ENCODE measurements at places on chromosomes 4 and X.

DNA sequence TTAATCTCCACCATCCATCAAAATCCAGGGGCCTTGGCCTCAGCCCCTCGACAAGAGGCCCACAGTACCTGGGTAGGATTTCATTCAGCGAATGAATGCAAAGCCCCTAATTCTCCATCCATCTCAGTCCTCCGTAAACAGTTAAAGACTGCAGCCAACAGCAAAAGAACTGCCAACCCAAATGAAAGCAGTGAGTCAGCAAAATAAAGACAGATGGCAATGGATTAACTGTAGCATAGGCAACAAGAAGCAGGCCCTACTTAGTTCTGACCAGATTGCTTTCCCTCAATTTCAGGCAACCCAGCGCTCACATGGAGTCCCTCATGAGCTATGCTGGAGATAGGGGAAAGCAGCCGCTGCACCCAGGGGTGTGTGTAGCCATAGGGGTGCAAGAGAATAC lies 21.4 kb downstream of the PLAC1 start:
- DNase-seq: no peak

DNA sequence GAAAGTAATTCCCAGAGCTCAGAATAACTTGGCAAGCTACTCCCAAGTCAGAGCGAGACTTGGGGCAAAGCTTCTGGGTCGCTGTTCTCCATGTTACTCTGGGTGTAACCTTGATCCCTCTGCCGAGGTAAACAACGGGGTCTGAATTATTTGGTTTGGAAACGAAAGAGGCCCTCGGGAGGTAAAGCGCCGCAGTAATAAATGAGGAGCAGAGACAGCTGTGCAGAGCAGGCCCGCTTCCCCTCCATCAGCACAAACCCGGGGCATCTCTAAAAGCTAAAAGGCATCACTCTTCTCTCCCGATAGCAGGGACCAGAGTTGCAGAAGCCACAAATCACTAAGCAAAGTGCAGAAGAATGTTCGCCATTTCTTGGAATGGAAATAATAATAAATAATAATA lies 561.5 kb downstream of the BCOR start:
- DNase-seq: no peak

- DNase-seq: peak; percentile 67
These were observed 57.2 kb downstream of the ABLIM2 start for GRCh38 chr4:8101213-8102075.

GRCh38 chr4:143402776-143403552 lies 66.3 kb downstream of the GAB1 start:
- no peak for DNase-seq

DNA sequence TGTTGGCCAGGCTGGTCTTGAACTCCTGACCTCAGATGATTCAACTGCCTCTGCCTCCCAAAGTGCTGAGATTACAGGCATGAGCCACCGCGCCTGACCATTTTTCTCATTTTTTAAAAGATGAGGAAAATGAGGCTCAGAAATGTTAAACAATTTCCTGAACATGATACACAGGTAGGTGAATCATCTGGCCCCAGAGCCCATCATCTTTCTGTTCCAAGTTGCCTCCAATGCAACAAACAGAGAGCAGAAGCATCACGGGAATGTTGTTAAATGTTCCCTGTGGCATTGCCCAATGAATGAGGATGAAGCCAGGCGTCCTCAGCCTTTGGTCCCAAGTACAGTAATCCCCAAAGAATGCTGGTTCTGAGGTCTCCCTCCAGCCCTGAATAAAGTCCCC lies 31.3 kb upstream of the ANXA5 start:
- no peak for DNase-seq

- no peak for DNase-seq
These were observed 8.1 kb downstream of the MBNL3 start for GRCh38 chrX:132480581-132481203.

- no peak for DNase-seq
These were observed 127.0 kb downstream of the HS6ST2 start for GRCh38 chrX:132831336-132831973.

GRCh38 chr4:147056940-147057610 lies 111.4 kb upstream of the TTC29 start:
- DNase-seq: no peak

DNA sequence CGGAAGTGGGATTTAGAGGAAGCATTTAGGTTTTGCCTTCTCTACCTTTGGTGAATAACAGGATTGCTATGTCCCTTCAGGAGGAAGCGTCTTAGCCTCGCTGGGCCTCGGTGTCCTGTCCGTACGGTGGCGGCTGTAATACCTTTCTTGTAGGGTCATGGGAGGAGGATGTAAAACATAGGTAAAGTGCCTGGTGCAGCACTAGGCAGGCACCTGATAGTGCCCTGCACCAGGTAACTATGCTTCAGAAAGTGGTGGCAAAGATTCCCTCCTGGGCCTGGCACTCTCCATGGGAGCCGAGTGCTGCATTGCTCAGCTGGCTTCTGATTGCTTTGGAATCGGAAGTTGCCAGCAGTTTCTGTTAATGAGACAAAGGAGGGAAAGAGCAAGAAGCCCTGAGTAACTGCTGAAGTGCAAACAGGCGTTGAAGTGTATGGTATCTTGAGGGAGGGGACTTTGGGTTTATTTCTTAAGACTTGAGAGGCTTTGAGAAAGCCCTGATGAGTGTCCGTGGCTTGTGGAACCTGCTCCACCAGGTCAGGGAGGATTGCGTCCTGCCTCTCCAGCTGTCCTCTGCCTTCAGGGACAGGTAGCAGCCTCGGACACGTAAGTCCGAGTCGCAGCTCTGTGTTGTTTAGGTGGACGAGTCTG lies 45.8 kb downstream of the TBC1D14 start:
- DNase-seq: no peak

- no peak for DNase-seq
These were observed 135.9 kb upstream of the SPANXB1 start for GRCh38 chrX:140866446-140866845.

DNA sequence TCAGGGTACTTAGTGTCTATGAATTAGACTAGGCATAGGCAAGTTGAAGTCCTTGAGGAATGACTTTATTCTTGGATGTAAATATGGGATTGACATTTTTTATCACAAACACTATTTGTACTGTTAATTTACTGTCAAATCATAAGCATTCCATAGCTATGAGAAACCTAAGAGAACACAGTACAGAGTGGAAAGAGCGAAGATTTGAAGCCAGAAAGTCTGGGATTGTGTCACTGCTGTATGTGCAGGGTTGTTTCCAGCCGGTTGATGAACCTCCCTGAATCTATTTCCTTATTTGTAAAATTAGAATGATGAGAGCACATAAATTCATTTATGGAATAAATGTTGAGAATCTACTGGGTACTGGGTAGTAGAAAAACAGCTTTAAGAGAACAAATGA lies 14.4 kb upstream of the KLHL5 start:
- no peak for DNase-seq

- no peak for DNase-seq
These were observed 199.6 kb downstream of the AASDH start for GRCh38 chr4:56187688-56188087.

GRCh38 chrX:101368800-101369199 lies 17.2 kb downstream of the BTK start:
- DNase-seq: no peak

GRCh38 chrX:101287402-101287801 lies 3.7 kb downstream of the TAF7L start:
- DNase-seq: no peak

DNA sequence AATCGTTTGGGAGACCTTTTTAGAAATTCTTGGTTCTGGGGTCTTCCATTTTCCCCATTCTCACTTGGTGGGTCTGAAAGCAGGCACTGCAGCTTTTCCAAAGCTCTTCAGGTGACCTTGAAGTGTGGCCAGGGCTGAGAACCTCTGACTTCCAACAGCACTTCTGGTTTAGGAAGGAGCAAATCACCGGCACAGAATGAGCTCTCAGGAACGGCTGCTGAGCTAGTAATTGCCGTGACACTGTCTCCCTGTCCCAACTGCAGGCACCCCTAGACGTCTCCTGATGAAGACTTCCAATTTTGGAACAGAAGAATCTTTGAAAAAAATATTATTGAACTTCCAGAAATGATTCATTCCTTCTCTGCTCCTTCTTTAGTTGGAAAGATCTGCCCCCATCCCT lies 31.3 kb downstream of the CD38 start:
- DNase-seq: no peak

DNA sequence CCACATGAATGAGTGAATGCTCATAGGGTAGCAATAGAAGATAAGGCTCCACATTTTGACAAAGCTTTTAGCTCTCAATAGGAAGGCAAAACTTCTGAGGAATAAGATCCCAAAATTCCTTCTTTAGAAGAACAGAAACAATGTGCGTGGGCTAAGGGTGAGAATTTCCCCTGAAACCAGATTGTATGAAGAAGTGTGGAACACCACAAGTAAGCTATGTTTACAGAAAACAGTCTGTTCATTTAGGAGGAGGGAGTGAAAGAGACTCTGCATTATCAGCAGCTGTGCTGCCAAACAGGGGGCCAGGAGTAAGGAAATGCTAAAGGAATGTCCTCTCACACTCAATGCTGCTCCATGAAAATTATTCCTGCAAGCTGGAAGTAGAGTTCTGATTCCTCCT lies 851.6 kb downstream of the CENPC start:
- no peak for DNase-seq

DNA sequence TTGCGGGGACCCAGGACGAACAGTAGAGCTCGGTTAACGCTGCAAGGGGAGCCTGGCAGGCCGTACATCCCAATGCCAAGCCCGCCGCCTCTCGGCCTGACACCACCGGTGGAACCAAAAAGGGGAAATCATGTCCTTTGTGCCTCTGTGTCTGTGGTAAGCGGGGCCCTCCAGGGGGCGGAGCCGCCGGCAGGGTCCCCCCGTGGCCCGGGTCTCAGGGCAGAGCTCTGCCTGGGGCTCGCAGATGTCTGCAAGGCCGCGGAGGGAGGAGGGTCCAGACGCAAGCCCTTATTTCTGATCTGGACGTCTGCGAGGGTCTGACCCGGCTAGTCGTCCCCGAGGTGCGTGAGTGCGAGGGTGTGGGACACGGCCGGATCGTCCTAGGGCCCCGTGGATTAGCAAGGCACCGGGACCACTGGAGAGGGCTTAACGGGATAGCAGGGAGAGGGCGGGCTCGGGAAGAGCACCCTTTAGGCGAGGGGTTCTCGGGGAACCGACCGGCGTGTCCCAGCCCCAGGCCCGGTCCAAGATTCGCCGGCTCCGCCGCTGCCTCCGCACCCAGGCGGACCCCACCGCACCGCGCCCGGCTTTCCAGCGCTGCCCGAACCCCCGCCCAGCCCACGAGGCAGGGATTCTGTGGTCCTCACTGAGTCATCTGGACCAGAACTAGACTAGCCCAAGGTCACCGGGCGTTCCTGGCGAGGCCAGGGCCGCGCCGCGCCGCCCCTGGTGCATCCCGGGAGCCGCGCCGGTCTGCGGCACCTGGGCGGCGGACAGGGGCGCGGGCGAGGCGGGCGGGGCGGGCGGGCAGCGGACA lies 863 bp upstream of the FAM193A start:
- DNase-seq: peak; percentile 80

- no peak for DNase-seq
These were observed 60.2 kb upstream of the HS3ST1 start for GRCh38 chr4:11488657-11489452.

- DNase-seq: no peak
These were observed 98.1 kb upstream of the VCX3B start for GRCh38 chrX:8366481-8366880.

DNA sequence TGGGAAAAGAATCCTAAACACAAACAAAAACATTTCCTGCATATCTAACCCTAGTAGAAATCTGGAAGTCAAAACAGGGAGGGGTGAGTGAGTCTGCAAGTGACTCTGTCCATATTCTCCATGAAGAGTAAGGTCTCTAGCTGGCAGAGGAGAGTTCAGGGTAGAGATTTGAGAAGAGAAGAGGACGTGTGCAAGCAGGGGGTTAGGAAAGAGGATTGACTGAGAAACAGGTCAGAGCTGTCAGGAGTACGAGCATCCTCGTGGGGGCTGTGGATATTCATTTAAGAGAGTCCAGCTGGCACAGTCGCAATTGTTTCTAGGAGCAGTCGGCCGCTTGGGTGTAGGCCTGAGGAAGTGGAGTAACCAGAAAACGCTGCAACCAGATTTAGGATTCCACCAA lies 27.9 kb downstream of the PROM1 start:
- no peak for DNase-seq

DNA sequence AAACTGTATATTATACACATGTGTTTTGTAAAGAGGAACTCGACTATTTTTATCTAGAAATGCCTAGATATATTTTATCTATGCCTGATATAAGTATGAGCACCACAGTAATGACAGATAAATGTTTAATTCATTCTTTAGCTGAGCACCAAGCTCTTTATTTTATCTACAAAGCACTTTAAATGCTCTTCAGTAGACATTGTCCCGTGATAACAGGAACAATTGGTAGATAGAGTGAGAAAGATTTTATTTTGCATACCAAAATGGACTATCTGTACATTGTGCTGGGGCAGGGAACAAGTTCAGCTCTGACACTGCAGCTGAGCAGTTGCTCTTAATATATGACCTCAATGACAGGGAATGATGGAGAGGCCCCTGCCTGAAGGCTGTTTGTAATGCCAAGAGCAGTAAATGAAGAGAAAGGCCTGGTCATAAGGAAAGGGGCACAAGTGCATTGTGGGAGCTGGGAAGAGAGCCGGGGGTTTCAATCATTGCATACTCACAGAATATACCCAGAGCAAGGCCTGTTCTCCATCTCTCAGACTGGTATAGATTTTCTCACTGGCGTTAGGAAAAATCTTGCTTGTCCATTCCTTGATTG lies 57.3 kb downstream of the SEPTIN11 start:
- DNase-seq: no peak

DNA sequence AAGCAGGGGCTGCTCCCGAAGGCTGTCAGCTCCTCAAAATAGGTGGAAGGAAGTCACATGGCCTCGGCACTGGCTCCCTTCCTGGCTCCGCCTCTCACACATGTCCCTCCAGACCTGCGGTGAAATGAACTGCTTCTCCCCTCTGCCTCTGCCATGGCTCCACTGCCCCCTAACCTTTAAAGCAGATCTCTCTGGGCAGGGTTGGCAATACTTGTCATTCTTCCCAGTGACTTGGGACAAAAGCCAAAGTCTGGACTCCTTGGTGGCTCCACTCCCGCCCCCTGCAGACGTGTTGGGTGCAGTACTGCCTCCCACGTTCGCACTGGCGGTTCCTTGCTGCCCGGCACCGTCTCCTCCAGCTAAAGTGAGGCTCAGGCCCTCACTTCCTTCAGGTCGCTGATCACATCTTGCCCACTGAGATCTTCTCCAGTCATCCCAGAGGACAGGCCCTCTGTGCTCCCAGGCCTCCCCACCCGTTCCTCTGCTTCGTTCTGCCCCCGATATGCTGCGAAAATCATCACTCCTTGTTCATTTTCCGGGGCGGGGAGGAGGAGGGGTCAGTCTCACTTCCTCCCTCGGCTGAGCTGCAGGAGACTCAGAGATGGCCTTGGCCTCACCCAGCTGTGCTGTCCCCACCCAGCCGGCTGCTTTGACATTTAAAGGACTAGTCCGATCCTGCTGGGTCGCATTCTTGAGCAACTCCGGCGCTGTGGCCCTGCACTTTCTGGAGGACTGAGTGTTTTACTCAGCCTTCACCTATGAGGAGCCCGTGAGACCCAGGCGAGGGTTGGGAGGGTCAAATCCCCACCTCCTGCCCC lies 97.4 kb downstream of the PHKA2 start:
- peak; percentile 84 for DNase-seq

- no peak for DNase-seq
These were observed 415.4 kb downstream of the MAGEB5 start for GRCh38 chrX:26631385-26631784.
